ENCODE measurements at places on chromosomes 13 and 19.

GRCh38 chr19:8486661-8487136 lies 15.7 kb downstream of the PRAM1 start:
- no peak for DNase-seq

GRCh38 chr19:49409441-49410029 lies 13.7 kb downstream of the PTH2 start:
- DNase-seq: no peak

GRCh38 chr13:30696278-30697176 lies 38.8 kb upstream of the ALOX5AP start:
- no peak for DNase-seq

- no peak for DNase-seq
Measured at GRCh38 chr13:30835442-30835841, 70.6 kb upstream of the MEDAG start.

DNA sequence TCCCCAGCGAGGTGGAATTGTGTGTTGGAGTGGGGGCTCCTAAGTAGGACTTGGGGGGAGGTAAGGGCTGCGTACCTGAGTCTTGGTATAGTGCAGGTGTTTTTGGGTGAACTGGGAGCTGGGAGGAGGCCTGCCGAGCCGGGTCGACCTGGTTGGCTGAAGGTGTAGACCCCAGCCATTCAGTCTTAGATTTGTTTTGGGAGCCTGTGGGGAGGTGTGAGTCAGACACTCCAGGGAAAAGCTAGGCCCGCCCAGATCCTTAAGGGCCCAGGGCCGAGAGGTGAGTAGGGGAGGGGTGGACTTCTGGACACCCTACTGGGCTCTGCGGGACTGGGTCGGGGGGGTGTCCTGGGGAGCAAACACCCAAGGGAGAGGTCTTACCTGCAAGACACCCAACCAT lies 935 bp downstream of the CRB3 start:
- no peak for DNase-seq

GRCh38 chr13:98798849-98799645 lies 46.6 kb upstream of the SLC15A1 start:
- no peak for DNase-seq

DNA sequence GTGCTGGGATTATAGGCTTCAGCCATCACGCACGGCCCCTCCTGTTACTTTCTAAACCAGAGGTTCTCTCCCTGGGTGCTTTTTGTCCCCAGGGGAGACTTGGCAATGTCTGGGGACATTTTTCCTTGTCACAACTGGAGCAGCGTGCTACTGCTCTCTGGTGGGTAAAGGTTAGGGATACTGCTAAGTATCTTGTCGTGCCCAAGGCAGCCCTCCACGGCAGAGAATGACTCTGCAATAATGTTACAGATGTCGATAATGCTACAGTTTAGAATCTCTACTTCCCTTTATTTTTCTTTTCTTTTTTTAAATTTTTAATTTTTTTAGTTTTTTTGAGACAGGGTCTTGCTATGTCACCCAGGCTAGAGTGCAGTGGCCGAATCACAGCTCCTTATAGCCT lies 38.0 kb downstream of the ADGRE1 start:
- no peak for DNase-seq

GRCh38 chr13:42680748-42681147 lies 100.6 kb upstream of the FAM216B start:
- no peak for DNase-seq

- DNase-seq: no peak
Measured at GRCh38 chr13:76164290-76164689, 528.2 kb downstream of the LMO7 start.

DNA sequence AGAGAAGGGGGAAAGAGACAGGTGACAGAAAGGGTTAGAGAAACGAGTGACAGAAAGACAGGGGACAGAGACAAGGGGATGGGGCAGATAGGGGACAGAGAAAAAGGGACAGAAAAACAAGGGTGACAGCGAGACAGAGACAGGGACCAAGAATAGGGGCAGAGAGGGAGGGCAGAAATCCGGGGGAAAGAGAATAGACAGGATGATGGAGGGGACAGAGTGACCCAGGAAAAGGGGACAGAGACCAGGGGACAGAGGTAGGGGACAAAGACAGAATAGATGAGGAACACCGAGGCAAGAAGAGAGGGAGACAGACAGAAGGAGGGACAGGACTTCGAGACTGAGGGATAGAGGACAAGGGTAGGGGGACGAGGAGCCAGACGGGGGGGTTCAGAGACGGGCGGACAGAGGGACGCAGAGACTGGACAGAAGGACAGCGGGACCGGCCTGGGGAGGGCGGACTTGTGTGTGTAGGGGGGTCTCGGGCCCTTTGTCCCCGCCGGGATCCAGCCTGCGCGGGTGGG lies 593 bp downstream of the CADM4 start:
- no peak for DNase-seq

- no peak for DNase-seq
Measured at GRCh38 chr19:17468302-17469091, 1.8 kb upstream of the SLC27A1 start.

DNA sequence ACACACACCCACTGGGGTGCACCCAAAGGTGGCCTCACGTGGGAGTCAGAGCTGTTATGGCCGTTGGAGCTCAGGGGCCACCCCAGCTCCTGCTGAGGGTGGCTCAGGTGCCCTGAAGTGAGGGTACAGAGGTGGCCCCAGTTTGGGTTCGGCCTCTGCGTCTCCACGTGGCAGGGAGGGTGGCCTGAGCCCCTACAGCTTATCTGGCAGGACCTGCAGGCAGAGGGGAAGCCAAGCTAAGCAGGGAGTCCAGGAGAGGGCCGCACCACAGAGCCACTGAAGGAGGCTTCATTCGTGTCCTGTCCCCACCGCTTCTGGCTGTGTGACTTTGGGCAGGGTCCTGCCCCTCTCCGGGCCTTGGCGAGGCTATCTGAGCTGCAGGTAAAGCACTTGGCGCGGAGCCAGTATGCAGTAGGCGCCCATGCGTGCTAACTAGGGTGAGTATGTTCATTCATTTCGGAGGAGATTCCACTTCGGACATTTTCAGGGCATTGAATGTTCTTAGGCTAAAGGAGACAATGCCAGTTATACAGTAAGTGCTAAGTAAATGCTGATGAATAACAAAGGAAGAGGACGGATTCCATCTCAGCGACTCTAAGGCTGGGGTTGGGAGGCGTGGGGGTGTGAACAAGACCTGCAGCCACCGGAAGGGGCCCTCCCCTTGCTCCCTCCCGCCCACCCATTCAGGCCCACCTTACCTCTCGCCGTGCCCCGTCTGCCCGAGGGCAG lies 4.9 kb downstream of the REX1BD start:
- DNase-seq: no peak

DNA sequence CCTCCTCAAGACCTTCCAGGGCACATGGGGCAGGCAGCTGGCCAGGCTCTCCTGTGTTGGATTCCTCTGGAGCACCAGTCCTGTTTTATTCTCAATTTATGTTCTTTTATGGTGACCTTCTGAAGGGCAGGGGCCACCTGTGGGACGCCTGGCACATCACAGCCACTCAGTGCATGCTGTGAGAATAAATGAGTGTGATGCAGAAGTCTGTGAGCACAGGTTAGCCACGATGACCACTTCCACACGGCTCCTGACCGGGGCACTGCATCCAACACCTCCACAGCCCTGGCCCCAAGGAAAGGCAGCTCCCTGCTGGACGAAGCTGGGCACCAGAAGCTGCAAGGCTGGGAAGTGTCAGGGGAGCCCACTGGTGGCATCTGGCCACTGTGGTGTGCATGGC lies 122.8 kb downstream of the CRYL1 start:
- DNase-seq: no peak

- peak; percentile 29 for DNase-seq
Measured at GRCh38 chr19:1690699-1691307, 38.4 kb upstream of the TCF3 start.

DNA sequence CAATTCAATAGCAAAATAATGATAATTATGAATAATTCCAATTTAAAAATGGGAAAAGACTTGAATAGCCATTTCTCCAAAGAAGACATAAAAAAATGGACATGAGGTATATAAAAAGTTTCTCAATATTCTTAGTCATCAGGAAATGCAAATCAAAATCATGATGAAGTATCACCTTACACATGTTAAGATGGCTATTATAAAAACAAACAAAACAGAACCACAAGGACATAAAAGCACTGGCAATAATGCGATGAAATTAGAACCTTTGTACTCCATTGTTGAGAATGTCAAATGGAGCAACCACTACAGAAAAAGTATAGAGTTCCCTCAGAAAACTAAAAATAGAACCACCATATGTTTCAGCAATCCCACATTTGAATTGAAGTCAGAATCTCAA lies 1186.1 kb downstream of the SLITRK5 start:
- DNase-seq: no peak

DNA sequence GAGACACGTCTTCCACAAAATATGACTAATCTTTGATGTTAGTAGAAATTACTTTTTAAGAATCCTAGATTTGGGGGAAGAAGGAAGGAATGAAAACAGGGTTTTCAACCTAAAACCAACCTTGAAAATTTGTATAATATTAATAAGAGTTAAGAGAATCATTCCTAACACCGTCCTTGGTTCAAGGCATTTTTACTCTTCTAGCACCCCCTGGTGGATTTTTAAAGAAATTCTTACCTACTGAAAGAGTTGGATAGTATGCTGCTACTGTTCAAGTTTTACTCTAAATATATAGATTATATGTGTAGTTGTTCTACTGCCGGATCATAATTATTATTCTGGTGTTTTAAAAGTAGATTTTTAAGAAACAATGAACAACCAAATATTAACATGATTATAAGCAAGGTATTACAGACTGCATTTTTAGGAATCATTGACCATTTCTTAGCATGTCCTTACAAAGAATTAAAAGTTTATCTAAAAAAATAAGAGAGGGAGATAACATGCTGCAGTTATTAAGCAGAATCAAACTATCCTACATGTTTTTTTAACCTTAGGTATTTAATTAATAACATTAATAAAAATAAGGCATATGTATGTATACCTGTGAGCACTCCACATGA lies 7.4 kb upstream of the SLITRK6 start:
- peak; percentile 28 for DNase-seq

GRCh38 chr13:37230346-37230745 lies 124.9 kb upstream of the CSNK1A1L start:
- no peak for DNase-seq

GRCh38 chr19:18637673-18638630 lies 1.1 kb downstream of the KLHL26 start:
- DNase-seq: no peak

GRCh38 chr19:9700229-9700981 lies 25.5 kb upstream of the ZNF562 start:
- DNase-seq: no peak

DNA sequence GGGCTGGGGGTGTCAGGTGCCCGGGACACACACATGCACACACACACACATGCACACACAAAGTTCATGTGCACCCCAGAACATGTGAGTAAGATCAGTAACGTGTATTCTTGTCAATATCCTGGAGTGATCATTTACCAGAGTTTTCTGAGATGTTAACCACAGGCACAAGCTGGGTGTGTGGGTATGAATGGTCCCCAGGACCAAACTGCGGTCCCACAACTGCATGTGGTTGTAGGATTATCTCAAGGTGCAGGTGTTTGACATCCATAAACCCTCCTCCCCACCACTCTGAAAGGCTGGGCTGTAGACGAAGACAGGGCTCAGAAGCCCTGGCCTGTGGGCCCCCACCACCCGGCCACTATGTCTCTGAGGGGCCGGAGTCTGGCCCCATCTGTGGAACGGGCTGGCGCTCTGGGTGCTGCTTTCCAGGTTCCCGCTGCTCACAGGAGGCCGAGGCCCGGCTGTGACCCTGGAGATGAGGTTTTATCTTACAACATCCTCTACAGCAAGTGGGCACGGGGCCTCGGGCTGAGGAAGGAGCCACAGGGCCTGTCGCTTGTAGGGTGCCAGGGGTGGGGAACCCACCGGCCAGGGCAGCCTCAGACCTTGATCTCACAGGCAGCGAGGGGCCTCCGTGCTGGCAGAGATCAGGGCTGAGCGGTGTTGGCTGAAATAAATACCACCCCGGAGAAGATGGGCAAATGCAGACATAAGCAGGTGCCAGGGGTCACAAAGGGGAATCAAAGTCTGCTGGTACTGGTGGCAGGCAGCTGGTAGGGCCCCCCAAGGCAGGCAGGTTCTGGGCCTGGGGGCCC lies 4.3 kb downstream of the F2RL3 start:
- no peak for DNase-seq

DNA sequence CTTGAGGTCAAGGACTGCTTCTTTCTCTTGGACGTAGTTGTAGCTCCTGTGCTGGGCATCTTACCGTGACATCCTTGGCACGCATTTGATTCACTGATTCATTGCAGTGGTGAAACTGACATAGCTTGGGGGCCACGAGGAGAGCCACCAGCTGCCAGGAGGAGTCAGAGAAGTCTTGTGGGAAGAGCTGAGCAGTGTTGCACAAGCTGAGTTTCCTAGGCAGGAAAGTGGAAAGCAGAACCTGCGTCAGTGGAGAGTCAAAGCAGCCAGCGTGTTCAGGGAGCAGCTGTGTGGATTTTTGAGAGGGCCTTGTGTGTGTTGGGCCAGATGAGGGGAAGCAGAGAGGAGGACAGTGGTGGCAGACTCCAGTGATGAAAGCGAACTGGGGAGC lies 5.3 kb upstream of the GPR183 start:
- DNase-seq: no peak

- no peak for DNase-seq
Measured at GRCh38 chr13:97913206-97913605, 40.3 kb upstream of the IPO5 start.

DNA sequence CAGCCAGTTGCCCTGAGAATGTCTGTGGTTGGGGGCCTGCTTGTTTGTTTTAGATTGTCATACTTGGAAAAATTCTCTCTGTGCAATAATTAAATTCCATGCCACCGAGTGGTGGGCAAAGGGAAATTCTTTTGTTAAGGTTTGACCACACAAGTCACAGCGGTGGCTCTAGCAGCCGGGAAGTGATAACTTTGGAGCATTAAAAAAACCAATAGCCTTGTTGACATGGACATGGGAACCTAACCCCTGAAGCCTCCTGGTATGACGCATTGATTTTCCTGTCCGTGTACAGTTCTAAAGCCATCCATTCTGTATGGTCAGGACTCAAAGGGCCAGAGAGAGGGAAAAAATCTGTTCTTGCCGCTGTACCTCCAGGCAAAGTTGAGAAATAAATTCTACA lies 384.9 kb upstream of the ZNF507 start:
- no peak for DNase-seq

DNA sequence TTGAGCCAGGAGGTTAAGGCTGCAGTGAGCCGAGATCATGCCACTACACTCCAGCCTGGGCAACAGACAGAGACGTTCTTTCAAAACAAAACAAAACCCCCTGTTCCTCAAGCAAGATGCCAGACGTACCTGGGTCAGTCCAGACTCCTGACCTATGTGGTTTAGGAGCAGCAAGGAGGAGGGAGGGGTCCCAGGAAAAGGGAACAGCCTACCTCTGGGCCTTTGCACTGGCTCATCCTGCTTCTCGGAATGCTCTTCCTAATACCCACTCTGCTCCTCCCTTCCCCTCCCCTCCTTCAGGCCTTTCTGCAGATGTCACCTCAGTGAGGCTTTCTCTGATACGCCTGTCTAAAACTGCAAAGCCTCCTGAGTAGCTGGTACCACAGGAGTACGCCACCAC lies 9.5 kb downstream of the RINL start:
- no peak for DNase-seq

All from COLO829 (cell line).